Activated CD4-positive, alpha-beta T cell treated with anti-CD3 and anti-CD28 coated beads for 4 hours (primary cell): ENCODE measurements at places on chromosomes 4 and X.

- no peak for DNase-seq
Measured at GRCh38 chr4:40718586-40718985, 31.2 kb upstream of the NSUN7 start.

- DNase-seq = peak; percentile 48
Measured at GRCh38 chr4:76993787-76994641, 44.5 kb downstream of the SEPTIN11 start.

GRCh38 chrX:44314808-44315207, 28.7 kb downstream of the EFHC2 start:
- DNase-seq = no peak

DNA sequence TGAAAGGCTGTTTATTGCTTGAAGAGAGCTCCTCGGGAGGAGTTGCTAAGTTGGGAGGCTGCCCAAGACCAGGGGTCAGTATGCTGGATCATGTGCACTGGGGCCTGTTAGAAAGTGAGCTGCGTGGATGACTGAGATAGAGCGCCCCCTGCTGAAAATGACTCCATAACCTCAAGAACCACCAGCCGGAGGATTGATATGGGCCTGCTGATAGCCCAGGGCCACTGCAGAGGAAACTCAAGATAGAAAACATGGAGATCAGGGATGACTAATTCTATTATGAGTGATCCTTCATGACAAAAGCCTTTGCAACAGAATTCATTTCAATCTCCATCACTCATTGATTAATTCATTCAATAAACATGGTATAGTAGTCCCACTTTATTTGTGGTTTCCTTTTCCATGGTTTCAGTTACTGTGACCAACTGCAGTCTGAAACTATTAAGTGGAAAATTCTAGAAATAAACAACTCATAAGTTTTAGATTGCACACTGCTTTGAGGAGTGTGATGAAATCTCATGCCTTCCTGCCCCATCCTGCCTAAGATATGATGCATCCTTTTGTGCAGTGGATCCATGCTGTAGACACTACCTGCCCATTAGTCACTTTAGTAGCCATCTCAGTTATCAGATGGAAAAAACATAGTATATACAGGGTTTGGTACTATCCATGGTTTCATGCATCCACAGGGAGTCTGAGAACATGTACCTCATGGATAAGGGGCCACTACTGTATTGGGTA, 126.7 kb upstream of the MBNL3 start:
- peak; percentile 41 for DNase-seq

GRCh38 chrX:139120760-139121159, 409.2 kb upstream of the FGF13 start:
- no peak for DNase-seq

- DNase-seq = no peak
Measured at GRCh38 chrX:13376857-13377549, 57.1 kb upstream of the ATXN3L start.

DNA sequence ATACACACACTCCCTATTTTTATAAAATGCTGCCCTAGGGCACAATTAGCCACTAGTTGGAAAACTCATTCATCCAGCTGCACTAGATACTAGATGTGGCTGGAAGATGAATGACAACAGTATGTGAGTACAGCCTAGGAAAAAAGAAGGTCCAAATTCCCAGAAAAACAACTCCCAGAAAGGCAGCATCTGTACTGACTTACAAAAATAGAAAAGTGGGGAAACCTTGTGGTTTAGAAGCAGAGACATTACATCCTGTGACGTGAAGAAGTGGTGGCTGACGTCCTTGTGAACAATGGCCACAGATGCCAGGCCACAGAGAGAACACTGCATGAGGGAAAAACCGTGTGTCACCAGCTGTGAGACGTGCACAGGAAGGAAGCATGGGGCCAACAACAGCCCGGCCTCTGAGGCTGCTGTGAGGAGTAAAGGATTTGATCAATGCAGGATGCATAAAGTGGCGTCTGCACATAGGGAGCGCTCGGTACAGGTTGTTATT, 81.2 kb downstream of the SPRY1 start:
- DNase-seq = peak; percentile 12

GRCh38 chrX:72003811-72004750, 93.4 kb downstream of the NHSL2 start:
- DNase-seq = no peak

DNA sequence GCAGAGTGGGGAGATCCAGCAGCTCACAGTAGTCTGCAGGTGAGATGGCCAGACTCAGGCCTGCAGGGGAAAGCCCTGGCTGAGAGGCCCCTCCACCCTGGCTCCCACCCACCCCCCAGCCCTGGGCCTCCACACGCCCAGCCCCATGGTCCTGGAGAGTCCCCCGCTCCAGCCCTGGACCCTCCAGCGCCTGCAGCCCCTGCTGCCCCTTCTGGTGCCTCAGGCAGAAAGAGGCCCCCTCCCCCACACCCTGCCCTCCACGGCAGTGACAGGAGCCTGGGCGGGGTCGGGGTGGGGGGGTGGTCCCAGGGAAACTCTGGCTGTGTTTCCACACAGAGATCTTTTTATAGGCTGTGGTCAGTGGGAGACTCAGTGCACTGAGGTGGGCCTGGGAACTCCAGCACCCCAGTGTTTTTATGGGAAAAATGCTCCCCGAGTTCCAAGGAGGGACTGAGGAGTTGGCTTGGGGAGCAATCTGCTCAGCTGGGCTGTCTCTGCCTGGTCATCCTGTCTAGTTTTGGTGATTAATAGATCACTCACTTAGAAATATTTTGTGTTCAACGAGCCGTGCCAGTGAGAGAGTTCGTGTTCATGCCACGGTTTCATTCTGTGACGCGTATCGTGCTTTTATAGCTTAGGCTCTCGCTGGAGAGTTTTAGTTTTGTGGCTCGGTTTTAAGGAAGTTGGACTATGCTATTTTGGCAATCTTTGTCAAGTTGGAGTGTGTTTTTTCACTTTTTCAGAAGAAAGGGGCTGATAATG, 53.1 kb upstream of the HGFAC start:
- DNase-seq = no peak

- no peak for DNase-seq
Measured at GRCh38 chr4:184282895-184283654, 65.4 kb upstream of the ENPP6 start.

- no peak for DNase-seq
Measured at GRCh38 chr4:183571350-183571941, 66.6 kb downstream of the ING2 start.

DNA sequence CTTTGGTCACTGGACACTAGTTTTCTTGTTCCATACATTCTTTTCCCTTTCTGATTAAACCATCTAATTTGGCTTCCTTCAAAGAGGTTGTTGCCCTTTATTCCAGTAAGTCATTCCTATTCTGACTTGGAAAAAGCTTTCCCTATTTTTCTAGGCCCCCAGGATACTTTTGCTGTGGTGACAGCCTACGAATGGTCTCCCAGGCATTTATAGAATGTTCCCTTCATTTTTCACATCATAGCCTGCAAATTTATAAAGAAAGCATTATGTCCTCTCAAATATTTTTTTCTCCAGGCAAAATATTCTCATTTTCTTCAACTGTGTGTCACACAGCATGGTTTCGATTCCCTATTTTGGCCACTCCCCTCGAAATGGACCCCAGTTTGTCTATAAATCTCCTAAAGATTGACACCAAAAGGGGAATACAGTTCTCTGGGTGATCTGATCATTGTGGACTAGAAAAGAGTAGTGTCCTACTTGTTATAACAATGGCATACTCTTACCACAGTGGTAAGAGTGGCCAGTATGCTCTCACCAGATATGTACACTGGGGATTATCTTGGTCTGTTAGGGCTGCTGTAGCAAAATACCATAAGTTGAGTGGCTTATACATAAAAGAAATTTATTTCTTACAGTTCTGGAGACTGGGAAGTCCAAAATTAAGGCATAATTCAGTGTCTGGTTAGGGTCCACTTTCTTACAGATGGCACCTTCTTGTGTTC, 41.5 kb upstream of the BMP2K start:
- DNase-seq = no peak

DNA sequence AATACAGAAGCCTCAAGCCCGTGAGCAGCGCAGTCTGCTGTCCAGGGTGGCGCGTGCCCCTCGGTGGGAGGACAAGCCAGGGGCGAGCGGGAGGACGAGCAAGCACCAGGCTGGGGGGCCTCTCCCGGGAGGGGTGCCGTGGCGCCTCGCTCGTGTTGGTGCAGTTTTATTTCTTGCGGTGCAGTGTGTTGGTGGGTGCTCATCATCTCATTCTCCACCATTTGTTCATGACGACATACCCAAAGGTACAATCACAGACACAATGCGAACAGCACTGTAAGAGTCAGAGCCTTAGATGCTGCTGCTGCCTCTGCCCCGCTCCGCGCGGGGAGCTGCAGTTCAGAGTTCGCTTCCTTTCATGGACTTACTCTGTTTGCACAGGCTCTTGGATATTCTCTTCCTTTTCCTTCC, 30.3 kb downstream of the RGS12 start:
- no peak for DNase-seq

- peak; percentile 38 for DNase-seq
Measured at GRCh38 chrX:39174772-39175417, 373.6 kb downstream of the MID1IP1 start.

GRCh38 chrX:76127341-76127740, 45.5 kb upstream of the PBDC1 start:
- DNase-seq = no peak

- DNase-seq = no peak
Measured at GRCh38 chrX:65920620-65921019, 119.3 kb downstream of the VSIG4 start.

DNA sequence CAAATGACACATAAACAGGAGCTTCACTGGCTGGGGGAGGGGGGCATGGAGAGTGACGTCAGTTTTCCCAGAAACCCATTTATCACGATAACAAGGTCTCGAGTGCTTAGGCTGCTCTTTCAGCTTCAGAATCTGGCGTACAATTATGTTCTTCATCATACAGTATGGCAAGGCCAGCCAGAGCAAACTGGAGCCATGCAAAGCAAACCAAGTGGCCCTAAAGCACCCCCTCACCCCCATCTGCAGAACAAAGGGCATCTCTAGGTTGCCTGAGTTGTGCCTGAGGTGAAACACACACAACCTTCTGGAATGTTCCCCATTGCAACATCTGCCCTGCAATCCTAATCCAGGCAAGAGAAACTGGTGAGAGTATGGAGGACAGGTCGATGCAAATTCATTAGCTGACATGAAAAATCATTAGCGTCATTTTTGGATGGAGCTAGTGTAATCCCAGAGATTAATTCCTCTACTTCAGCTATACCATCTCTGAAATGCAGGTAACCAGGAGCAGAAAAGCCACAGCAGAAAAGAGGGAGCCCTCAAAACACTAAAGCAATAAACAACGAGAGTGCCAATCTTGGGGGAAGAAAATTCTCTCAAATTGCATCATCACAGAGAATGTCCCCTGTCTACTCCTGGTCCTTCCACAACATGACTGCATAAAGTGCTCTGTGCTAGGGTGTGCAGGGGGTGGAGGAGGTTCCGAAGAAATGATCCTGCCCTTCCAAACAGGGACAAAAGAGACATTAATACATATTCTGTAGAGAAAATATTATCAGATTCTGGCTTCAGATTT, 1.8 kb downstream of the SEPTIN6 start:
- peak; percentile 57 for DNase-seq

DNA sequence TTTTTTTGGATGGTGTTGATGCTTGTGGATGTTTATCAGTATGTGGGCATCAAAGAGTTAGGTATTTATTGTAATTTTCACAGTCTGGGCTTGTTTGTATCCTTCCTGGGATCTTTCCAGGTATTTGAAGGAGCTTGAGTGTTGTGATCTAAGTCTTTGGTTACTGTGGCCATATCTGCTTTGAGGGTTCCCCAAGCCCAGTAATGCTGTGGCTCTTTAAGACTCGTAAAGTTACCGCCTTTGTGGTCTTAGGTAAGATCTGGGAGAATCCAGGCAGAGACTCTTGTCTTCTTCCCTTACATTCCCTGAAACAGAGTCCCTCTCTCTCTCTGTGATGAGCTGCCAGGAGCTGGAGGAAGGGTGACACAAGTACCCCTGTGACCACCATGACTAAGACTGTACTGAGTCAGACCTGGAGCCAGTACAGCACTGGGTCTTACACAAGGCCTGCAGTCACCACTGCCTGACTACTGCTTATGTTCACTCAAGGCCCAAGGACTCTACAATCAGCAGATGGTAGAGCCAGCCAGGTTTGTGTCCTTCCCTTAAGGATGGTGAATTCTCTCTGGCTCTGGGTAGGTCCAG, 62.2 kb downstream of the FMR1NB start:
- DNase-seq = no peak

DNA sequence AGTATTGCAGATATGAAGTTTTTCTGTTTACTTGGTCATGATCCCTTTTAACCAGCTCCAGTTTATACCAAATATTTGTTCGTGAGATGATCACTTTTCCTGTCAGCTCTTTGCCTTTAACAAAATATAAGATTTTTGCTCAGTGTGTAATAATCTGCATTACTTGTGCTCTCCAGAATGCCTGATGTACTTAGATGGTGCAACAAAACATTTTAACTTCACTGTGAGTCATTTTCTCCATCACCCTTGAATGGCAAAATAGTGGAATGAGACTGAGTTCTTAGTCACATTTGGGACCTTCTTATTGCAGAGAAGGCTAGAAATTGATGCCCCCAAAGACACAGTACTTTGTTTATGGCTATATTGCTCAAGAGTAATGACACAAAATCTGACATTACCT, 252.0 kb downstream of the FRMPD4 start:
- no peak for DNase-seq

- DNase-seq = no peak
Measured at GRCh38 chr4:158859661-158860060, 90.8 kb downstream of the FNIP2 start.

DNA sequence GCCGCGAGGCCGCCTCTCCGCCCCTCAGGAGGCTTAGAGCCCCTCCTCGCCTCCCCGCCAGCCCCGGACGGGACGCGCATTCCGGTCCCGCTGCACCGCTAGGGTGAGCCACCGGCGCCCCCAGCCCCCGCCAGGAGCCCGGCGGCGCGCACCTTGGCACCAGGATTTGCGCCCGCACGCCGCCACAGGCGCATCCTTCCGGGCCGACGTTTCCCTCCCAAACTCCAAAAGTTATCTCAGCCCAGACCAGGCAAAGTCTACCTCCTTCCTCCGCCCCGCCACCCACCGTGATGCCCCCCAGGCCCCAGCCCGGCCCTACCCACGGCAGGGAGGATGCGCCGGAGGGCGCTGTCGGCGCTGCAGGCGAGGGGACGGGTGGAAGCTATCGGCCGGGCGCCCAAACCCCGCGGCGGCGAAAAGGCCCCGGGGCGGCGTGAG, 538 bp downstream of the SCML2 start:
- DNase-seq = peak; percentile 4

- no peak for DNase-seq
Measured at GRCh38 chrX:69215161-69215875, 50.1 kb upstream of the PJA1 start.

DNA sequence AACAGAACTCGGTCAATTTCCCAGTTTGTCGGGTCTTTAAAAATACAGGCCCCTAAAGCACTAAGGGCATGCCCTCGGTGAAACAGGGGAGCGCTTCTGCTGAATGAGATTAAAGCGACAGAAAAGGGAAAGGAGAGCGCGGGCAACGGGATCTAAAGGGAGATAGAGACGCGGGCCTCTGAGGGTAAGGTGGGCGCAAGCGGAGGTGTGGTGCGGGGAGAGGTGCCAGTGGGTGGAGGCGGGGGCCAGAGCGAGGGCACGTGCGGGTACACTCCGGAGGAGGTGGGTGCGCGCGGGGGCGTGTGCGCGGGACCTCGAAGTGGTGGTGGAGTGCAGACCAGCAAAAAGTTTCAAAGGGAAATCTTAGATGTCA, 787 bp upstream of the TET2 start:
- peak; percentile 52 for DNase-seq

GRCh38 chr4:171727185-171727584, 86.0 kb upstream of the GALNTL6 start:
- DNase-seq = no peak
